ENCODE measurements at places on chromosomes 5 and 9.

- no peak for DNase-seq
These were observed 33.3 kb downstream of the PALM2AKAP2 start for GRCh38 chr9:109813303-109813702.

DNA sequence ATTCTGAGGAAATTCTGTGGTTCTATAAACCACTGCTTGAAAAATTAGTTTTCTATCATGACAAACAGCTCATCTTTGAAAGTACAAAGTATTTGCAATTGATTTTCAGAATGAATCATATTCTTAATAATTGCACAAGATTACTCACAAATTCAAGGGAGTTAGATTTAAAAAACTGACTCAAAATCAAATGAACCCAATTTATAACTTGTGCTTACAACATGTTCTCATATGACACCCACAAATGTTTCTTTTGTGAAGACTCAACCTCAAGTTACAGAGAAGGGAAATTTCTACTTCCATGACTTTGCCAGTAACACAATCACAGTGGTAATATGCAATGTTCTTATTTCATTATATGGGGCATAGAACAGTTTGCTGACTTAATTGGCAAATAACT, 272.0 kb upstream of the ACTBL2 start:
- DNase-seq = no peak

- DNase-seq = no peak
These were observed 31.4 kb upstream of the STING1 start for GRCh38 chr5:139513852-139514485.

- no peak for DNase-seq
These were observed 88.9 kb downstream of the EBF1 start for GRCh38 chr5:159010661-159011442.

DNA sequence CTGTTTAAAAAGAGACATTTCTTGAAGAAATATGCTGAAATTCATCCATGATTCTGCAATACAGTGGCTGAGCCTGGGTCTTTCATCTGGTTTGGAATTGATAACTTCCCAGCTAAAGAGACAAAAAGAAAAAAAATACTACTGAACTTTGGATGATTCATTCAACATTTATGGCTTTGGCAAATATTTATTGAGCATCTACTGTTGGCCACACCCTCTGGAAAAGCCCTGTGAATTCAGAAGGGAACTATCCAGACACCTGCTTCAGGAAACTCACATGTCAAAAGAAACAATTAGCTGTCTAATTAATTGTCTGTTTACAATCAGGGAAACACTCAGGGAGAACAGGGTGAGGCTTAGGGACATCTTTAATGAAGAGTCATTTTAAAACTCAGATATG, 17.8 kb upstream of the ZNF622 start:
- no peak for DNase-seq
